Progenitor cell of endocrine pancreas (in vitro differentiated cells): ENCODE measurements at places on chromosomes 12 and 14.

DNA sequence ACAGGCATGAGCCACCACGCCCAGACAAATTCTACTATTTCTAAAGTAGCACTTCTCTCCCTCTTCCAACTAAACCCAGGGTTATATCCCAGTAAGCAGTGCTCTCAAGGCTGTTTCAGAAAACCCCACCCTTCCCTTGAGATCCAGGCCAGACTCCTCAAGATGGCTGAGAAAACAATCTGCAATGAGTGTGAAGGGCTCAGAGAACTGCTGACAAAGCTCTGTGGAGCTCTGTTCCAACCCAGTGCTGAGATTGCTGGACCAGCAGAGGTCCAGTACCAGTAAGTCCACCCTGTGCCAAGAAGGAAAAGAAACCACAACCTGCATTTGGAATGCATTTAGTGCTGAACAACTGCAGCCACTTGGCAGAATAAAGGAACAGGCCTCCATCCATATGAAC lies 3.7 kb upstream of the IFFO1 start:
- no peak for DNase-seq

- DNase-seq: no peak
Measured at GRCh38 chr12:39779768-39780340, 160.3 kb upstream of the ABCD2 start.

- no peak for DNase-seq
Measured at GRCh38 chr12:12157424-12157823, 86.7 kb downstream of the BCL2L14 start.

DNA sequence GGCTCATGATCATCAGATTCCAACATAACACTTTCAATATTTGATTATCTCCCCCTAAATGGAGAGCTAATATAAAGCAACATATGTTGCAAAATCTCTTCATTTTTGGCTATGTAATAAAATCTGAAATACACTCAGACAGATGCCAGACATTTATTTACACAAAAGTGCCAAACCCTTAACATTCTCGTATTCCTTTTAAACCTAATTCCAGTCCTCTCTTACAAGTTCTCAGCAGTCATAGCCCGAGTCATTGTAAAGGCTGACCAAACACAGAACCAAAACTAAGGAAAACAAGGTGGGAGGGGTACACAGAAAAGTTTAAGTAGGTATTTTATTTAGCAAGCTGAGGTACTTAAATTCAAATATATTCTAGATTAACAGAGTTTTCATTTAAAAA lies 81.4 kb downstream of the LRP6 start:
- DNase-seq: no peak

DNA sequence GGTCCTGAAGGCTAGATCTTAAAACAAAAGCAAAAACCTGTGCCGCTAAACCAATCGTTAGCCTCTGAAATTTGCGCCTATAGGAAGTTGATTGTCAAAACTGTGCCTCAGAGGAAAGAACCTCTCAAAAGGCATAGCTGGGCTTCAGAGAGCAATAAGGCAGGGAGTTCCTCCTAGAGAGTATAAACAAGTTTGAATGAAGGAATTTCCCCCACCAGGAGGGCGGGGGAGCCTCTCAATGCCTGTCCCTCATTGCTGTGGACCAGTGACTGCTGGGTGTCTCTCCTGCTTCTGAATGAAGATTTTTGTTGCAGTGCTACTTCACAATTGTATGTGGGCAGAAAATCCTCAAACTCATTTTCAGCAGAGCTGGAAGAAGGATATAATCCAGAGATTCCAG lies 88.6 kb downstream of the KCNK10 start:
- DNase-seq: no peak
